Calu3 (cell line): ENCODE measurements at places on chromosomes 2 and 18. TPM values are rescaled to one million over a fixed set of nuclear protein-coding genes. Genes with fewer than 3 reads are reported as not detected.

GRCh38 chr2:132627536-132627935, 42.5 kb downstream of the LYPD1 start:
- H3K27me3 ChIP-seq: no peaks in the 10 kb centered on the region
- H3K27ac ChIP-seq: no peak overlapping the region
- no peaks in the 10 kb centered on the region for H3K36me3 ChIP-seq
- no peak for DNase-seq

GRCh38 chr2:128375454-128375853, 56.8 kb upstream of the HS6ST1 start:
- H3K27ac ChIP-seq: no peak overlapping the region
- H3K36me3 ChIP-seq: no peaks in the 10 kb centered on the region
- no peak overlapping the region for H3K4me3 ChIP-seq
- H3K27me3 ChIP-seq: peaks cover 8% of the 10 kb centered on the region
- H3K4me1 ChIP-seq: no peaks in the 10 kb centered on the region

- no peak for DNase-seq
- peaks cover 58% of the 10 kb centered on the region for H3K36me3 ChIP-seq
- H3K4me3 ChIP-seq: peak overlapping the region; percentile 91
- H3K4me1 ChIP-seq: no peaks in the 10 kb centered on the region
- peak overlapping the region; percentile 89 for H3K27ac ChIP-seq
- peaks cover 16% of the 10 kb centered on the region for H3K27me3 ChIP-seq
These were observed 3.3 kb upstream of the SATB2 start for GRCh38 chr2:199460846-199461710.

DNA sequence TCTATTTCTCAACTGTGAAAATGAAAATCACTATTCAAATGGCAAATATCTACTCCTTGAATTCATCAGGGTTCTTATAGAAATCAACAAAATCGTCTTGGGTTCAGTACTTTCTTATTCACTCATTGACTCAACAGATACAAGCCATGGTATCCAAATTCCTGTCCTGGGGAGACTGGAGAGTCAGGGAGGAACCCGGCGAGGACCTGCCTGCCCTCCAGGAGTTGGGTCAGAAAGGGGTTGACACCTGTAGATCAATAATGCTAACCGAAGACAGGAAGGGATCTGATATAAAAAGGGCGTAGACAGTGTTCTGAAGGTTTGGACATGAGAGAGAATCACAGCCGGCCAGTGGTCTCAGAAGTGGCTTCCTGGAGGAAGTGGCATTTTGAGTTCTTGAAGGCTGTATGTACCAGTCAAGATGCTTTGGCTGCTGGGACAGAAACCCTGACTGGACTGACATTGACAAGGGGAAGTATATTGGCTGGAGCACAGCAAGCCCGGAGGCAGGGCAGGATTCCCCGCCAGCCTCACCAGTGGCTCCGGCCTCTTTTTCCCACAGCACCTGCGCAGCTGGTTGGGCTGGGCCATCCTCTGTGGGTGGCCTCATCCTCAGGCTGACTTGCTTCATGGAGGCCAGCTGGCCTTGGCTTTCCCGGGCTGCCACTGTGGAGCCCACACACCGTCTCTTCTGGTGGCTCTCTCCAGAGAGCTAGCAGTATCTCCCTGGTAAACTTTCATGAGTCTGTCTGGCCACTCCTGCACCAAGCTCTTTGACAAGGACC, 3.0 kb downstream of the LRRFIP1 start:
- no peak overlapping the region for H3K4me3 ChIP-seq
- no peak overlapping the region for H3K27ac ChIP-seq
- H3K4me1 ChIP-seq: no peaks in the 10 kb centered on the region

DNA sequence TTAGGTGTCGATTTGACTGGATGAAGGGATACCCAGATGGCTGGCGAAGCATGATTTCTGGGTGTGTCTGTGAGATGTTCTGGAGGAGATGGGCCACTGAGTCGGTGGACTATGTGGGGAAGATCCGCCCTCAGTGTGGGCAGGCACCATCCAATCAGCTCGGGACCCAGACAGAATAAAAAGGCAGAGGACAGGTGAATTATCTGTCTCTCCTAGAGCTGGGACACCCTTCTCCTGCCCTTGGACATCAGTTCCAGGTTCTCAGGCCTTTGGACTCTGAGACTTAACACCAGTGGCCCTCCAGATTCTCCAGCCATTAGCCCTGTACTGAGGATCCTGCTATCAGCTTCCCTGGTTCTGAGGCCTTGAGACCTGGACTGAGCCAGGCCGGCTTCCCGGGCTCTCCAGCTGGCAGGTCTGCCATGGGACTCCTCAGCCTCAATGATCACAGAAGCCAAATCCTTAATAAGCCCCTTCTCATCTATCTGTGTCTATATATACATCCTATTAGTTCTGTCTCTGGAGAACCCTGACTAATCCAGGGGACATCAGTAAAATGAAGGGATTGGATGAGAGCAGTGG, 11.7 kb downstream of the PROC start:
- no peak overlapping the region for H3K27ac ChIP-seq
- H3K4me3 ChIP-seq: no peak overlapping the region
- no peak for DNase-seq
- no peaks in the 10 kb centered on the region for H3K4me1 ChIP-seq
- no peaks in the 10 kb centered on the region for H3K27me3 ChIP-seq
- no peaks in the 10 kb centered on the region for H3K36me3 ChIP-seq

DNA sequence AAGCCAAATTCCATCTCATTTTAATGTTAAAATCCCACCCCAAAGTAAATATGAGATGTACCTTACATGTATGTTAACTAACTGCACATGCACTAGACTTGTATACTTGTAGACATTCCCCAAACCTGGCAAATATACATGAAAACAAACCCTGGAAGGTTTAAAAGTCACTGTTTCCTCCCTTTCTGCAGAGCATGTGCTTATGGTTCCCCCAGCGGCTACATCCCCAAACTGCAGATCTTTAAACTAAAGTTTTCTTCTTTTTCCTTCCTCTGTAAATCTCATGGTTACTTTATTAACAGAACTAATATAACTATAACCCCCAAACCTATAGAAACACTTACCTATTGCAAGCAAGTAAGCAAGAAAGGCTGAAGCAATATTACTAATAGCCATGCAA, 731.5 kb downstream of the LRP1B start:
- no peaks in the 10 kb centered on the region for H3K4me1 ChIP-seq
- H3K27ac ChIP-seq: no peak overlapping the region
- no peak overlapping the region for H3K4me3 ChIP-seq
- DNase-seq: peak; percentile 16

GRCh38 chr2:113207021-113207420, 33.2 kb downstream of the PSD4 start:
- peaks cover 24% of the 10 kb centered on the region for H3K36me3 ChIP-seq
- no peak overlapping the region for H3K27ac ChIP-seq
- peaks cover 38% of the 10 kb centered on the region for H3K4me1 ChIP-seq
- DNase-seq: no peak
- no peak overlapping the region for H3K4me3 ChIP-seq

DNA sequence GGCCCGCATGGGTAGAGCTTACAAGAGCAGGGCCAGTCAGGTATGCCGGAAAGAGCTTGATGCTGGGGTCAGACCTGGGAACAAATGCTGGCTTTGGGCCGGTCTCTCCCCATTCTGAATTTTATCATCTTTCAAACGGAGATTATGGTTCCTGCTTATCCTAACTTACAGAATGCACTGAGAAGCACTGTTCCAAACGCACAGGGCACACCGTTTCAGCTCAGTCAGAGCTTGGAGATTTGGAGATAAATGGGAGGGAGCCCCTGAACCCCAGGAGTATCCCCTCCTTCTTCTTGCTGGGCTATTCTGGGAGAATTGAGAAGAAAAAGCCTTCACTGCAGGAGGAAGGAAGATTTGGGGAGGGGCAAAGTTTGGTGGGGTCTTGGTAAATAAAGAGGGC, 169.4 kb downstream of the DDX1 start:
- H3K27ac ChIP-seq: no peak overlapping the region
- no peaks in the 10 kb centered on the region for H3K4me1 ChIP-seq
- no peaks in the 10 kb centered on the region for H3K36me3 ChIP-seq
- DNase-seq: no peak
- peaks cover 87% of the 10 kb centered on the region for H3K27me3 ChIP-seq
- H3K4me3 ChIP-seq: no peak overlapping the region

DNA sequence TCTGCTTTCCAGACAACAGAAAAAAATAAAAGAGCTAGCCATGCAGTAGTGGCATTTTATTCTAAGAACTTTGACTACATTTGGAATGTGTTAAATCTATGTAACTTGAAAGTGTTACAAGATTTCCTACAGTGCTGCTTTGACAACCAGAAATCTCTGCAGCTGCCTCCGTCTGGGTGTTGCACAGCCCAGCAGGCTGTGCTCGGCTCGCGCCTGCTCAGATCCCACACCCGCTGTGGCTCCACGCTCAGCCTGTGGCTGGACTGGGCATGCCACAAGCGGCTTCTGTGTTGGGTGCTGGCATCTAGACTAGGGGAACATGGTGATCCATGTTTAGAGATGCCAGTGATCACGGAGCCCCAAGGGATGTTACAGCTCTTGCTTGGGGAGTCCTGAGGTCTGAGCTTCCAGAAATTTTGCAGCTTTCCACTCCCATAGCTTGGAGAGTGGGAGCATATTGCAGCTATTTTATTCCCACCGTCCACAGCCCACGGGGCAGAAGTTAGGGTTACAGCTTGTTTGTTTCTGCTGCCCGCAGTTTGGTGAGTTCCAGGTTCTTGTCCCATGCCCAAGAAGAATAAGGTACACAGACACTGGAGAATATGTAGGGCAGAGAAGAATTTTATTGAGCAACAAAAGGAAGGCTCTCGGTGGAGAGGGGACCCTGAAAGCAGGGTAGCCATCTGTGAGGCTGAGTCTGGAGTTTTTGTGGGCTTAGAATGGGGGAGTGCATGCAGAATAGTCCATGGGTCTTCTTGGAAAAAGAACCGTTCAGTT, 44.1 kb downstream of the FAM171B start:
- no peaks in the 10 kb centered on the region for H3K4me1 ChIP-seq
- peaks cover 3% of the 10 kb centered on the region for H3K36me3 ChIP-seq
- H3K27ac ChIP-seq: no peak overlapping the region
- DNase-seq: no peak

GRCh38 chr18:13259701-13260100, 41.1 kb downstream of the LDLRAD4 start:
- no peaks in the 10 kb centered on the region for H3K36me3 ChIP-seq
- H3K27me3 ChIP-seq: peaks cover 66% of the 10 kb centered on the region
- peaks cover 9% of the 10 kb centered on the region for H3K4me1 ChIP-seq
- no peak overlapping the region for H3K27ac ChIP-seq
- H3K4me3 ChIP-seq: no peak overlapping the region

DNA sequence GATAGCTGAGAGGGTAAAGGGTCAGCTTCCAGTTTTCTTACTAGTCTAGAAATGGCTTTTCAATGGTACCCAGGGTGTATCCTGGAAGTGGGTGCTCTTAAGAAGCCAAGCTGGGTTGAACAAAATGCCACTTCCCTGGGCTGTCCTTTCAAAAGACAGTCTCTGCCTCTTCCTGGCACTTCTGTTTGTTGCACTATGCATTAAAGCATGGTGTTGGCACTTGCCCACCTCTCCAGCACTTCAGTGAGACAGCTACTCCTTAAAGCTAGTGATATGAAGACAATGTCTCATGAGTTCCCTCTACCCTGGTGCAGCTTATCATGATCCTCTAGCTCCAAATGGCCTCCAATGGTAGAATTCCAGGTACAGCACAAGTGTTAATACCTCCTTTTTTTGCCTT, 74.3 kb upstream of the IGFBP5 start:
- H3K27ac ChIP-seq: no peak overlapping the region
- DNase-seq: no peak
- no peaks in the 10 kb centered on the region for H3K4me1 ChIP-seq
- no peak overlapping the region for H3K4me3 ChIP-seq
- H3K27me3 ChIP-seq: no peaks in the 10 kb centered on the region

- no peak overlapping the region for H3K4me3 ChIP-seq
- no peak for DNase-seq
- no peak overlapping the region for H3K27ac ChIP-seq
- peaks cover 39% of the 10 kb centered on the region for H3K36me3 ChIP-seq
These were observed 5.2 kb downstream of the D2HGDH start for GRCh38 chr2:241739651-241740050.

DNA sequence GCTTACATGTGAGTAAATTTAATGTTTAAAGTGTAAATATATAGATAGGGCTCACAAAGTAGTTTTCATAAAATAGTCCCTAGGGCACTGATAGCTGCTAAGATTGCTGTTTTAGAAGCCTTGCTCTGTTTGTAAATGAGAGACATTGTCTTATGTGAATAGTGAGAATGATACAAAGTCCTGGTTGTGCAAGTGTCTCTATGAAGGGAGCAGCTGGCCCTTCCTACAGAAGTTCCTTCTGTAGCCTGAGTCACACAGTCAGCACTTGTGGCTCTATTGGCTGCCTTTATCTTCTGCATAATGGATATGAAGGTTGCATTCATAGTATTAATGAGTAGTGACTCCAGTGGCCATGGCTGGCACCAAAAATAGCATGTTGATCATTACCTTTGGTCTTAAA, 279.7 kb downstream of the OSR1 start:
- H3K4me3 ChIP-seq: no peak overlapping the region
- no peaks in the 10 kb centered on the region for H3K36me3 ChIP-seq

DNA sequence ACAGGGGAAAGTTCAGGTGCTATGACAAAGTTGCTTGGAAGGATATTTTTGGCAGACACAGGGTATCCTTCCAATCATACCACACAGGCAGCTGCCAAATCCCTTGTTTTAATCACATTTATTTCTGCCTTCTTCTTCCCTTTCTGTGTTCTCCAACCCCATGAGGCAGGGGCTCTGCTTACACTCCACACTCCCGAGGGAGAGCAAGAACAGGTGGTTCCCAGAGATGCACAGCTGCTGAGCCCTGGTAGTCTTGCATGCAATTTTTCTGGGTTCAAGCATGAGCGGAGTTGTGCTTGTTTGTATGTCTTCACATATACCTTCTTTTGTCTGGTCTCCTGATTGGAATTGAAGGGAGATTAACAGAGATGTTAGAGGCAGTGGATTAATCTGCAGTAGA, 251.7 kb upstream of the ST6GAL2 start:
- H3K4me3 ChIP-seq: no peak overlapping the region
- no peaks in the 10 kb centered on the region for H3K4me1 ChIP-seq
- DNase-seq: no peak

GRCh38 chr2:152024477-152024876, 74.4 kb downstream of the CACNB4 start:
- peaks cover 13% of the 10 kb centered on the region for H3K4me1 ChIP-seq
- H3K27ac ChIP-seq: no peak overlapping the region
- H3K27me3 ChIP-seq: peaks cover 38% of the 10 kb centered on the region
- DNase-seq: no peak
- H3K4me3 ChIP-seq: no peak overlapping the region
- peaks cover 6% of the 10 kb centered on the region for H3K36me3 ChIP-seq

- peaks cover 30% of the 10 kb centered on the region for H3K4me1 ChIP-seq
- H3K27me3 ChIP-seq: no peaks in the 10 kb centered on the region
- no peak overlapping the region for H3K4me3 ChIP-seq
- peak overlapping the region; percentile 32 for H3K27ac ChIP-seq
These were observed 181.7 kb upstream of the ETAA1 start for GRCh38 chr2:67215214-67216055.

- no peak for DNase-seq
- no peak overlapping the region for H3K4me3 ChIP-seq
- no peaks in the 10 kb centered on the region for H3K36me3 ChIP-seq
- no peaks in the 10 kb centered on the region for H3K4me1 ChIP-seq
- peaks cover 12% of the 10 kb centered on the region for H3K27me3 ChIP-seq
These were observed 93.1 kb downstream of the GYPC start for GRCh38 chr2:126748929-126749518.

IL1B gene
- 4.1 and 15.5 TPM in 2 replicates for total RNA-seq

ATP8B1 gene
- total RNA-seq: 62.3 and 66.2 TPM in 2 replicates

RNMT gene
- 42.9 and 43.2 TPM in 2 replicates for total RNA-seq

MAP3K19 gene
- total RNA-seq: not detected in 2 replicates

C2orf80 gene
- not detected in 2 replicates for total RNA-seq

KRTCAP3 gene
- total RNA-seq: 71.8 and 74.0 TPM in 2 replicates

ALK gene
- total RNA-seq: not detected in 2 replicates
